NCI-H1092 treated with DMSO at 0.1 percent for 48 hours (cell line): ENCODE measurements at places on chromosomes 7 and 10.
A peak's percentile ranks its signal among the peaks of the same experiment; 100 is the strongest.

- DNase-seq: no peak
Observed at GRCh38 chr10:78332012-78332411, 298.3 kb downstream of the RPS24 start.

- DNase-seq: no peak
Observed at GRCh38 chr10:44979281-44980191, 927 bp upstream of the DEPP1 start.

GRCh38 chr7:148419856-148420832, 170.4 kb upstream of the C7orf33 start:
- DNase-seq: no peak

- no peak for DNase-seq
Observed at GRCh38 chr7:55070271-55070743, 51.5 kb downstream of the EGFR start.

DNA sequence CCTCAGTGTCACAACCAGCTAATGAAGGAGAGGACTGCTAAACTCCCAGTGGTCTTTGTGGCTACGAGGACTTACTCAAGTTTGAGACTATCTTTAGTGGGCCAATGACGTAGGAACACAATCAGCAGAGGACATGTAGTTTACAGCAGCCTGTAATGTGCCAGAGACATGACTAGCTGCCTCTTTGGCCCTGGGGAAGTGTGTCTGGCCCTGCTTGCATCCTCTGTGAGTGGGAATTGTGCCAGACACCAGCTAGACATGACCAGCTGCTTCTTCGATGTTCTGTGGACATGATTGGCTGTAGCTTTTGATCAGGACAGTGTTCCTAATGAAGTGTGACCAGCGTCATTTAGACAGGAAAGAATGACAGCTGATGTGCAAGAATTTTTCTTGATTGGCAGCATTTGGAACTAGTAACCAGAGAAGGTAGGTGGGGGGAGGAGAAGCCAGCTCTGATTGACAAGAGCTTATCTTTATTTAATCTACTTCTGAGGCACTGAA, 141.7 kb downstream of the AUTS2 start:
- peak; percentile 48 for DNase-seq

- DNase-seq: no peak
Observed at GRCh38 chr10:30792025-30792424, 162.5 kb upstream of the LYZL2 start.

DNA sequence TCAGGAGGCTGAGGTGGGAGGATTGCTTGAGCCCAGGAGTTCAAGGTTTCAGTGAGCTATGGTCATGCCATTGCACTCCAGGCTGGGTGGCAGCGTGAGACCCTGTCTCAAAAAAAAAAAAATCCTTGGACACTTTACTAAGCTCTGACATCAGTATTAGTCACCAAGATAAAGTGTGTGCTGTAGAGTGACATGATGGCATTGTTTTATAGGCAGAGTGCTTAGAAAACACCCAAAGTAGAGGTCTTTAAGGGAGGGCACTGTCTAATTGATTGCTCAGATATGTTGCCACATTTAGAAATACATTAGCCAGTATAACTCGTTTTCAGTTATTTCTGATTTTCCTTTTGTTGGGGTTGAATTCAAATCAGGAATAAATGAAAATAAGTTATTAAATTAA, 235.9 kb downstream of the REEP3 start:
- no peak for DNase-seq

DNA sequence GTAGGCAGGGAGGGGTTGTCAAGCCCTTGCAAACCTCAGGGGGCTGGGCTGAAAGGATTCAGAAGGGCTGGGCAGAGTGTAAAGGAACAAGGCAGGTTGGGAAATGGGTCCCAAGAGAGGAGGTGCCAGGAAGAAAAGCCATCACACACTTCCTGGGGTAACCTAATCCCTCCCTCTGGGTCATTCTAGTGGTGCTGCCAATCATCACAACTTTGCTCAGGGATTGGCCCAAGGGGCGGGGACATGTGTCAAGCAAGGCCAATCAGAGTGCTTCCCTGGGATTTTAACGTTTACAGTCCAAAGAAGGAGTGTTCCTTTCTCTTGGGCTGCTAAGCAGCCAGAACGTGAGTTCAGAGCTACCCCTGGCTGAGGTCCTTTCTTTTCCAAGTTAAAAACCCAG, 57.1 kb upstream of the NPTX2 start:
- DNase-seq: no peak

DNA sequence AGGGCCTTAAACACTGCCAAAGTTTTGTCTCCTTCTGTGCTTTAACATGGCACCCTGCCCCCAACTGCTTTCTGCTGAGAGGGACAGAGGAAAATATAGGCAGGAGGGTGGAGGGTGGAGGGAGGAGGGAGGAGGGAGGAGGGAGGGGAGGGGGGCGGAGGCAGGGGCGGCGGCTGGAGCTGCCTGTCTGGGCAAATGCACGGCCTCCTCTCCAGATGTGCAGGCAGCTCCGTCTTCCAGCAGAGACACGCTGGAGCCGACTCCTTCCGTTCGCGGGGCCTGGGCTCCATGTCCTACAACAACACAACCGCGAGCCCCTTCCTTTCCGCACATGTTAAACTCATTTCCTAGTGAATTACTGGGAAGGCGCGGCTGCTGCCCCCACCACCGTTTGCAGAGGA, 14.2 kb downstream of the EBF3 start:
- DNase-seq: no peak

GRCh38 chr7:17952387-17952786, 12.1 kb upstream of the SNX13 start:
- no peak for DNase-seq

DNA sequence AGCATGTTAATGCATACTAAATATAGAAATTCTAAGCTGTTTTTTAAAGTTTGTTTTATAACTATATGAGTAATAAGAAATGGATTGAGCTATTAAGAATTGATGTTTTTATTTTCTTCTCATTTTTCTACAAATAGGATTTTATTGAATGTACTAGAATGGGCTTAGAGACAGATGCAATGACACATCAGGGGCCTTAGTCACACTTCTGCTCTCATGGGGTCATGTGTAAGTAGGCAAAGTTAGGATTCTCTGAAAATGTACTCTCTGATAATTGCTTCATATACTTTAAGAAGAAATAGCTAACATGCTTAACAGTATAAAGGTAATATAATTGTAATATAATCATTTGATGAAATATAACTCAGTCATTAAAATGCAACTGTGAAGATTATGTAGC, 154.6 kb downstream of the ZNF438 start:
- DNase-seq: no peak

- no peak for DNase-seq
Observed at GRCh38 chr10:44242826-44243225, 142.1 kb downstream of the CXCL12 start.

DNA sequence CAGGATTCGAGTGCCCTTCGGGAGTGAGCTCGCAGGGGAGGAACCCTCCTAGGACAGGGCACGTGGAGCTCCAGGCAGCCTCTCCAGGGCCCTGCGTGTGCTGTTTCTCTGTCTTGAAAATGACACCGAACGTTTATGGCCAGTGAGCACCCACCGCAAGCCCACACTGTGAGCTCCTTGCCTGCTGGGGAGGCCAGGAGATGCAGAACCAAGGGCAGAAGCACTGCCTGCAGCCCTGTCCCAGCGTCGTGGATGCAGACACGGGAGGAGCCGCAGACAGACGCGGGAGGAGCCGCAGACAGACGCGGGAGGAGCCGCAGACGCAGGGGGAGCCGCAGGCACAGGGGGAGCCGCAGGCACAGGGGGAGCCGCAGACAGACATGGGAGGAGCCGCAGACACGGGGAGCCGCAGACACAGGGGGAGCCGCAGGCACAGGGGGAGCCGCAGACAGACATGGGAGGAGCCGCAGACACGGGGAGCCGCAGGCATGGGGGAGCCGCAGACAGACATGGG, 314.4 kb downstream of the PTPRN2 start:
- DNase-seq: no peak

DNA sequence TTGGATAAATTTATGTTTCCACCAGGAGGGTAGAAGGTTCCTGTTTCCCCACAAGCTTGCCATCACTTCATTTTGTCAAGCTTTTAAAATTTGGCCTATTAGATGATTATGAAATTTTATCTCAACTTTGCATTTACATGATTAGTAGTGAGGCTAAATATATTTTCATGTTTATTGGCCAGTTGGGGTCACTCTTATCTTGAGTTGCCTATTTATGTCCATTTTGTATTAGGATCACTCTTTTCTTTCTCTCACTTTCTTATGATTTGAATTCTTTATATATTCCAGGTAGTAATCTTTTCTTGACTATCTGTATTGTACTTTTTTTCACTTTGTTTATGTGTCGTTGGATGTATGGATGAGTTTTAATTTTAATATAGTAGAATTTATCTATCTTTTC, 218.6 kb upstream of the SLC26A5 start:
- peak; percentile 27 for DNase-seq

DNA sequence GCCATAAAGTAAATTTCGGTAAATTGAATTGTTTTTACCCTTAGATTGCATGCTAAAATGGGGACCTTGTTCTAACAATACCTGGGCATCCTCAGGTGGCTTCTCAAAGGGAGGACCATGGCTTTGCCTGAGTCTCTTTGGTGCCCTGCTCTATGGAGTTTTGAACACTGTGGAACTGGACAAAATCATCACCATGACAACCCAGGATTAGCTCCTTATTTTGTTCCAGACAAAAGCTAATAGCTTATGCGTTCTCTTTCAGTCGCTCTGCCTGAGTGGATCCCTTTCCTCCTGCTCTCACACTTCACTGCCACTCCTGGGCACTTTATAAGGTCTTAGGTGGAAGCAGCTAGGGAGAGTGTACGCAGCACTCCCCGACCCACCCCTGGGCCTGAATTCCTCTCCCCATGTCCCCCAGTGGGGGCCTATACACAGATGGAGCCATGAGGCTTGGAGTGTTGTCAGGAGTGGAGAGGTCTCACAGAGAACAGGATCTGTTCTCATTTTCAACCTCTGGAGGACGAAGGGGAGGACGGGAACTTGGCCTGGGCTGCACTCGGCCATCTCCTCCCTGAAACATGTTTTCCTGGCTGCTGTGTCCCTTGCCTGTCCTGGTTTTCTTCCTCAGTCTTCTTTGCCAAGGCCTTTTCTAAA, 19.0 kb downstream of the ADCYAP1R1 start:
- no peak for DNase-seq

DNA sequence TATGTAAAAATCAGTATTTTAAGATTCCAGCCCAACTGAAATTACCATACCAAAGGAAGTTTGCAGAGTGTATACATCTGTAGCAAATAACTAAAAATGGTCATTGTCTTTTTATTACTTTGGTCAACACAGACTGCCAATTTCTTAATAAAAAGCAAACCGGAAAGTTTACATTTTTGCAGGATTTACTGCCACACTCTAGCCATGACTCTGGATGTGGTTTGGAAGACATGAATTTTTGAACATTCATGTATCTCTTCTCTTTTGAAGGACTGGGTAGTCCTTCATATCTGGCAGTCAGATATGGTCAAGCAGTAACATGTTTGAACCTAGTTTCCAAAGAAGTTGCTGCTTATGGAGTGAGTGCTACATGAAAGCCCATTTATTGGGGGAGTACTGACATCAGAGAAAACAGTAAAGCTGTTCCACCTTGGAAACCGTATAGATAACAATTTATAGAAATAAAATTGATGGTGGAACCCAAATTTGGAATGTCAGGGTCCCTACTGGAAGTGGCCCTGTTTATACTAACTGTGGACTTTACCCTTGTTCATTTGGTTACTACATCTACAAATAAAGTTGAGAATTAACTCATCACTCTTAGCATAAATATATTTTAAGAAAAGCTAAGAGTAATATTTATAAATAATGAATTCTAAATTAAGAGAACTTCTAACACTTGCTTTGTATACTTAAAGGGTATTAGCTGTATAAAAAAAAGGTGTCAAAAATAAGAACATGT, 84.6 kb downstream of the ZMYND11 start:
- no peak for DNase-seq

DNA sequence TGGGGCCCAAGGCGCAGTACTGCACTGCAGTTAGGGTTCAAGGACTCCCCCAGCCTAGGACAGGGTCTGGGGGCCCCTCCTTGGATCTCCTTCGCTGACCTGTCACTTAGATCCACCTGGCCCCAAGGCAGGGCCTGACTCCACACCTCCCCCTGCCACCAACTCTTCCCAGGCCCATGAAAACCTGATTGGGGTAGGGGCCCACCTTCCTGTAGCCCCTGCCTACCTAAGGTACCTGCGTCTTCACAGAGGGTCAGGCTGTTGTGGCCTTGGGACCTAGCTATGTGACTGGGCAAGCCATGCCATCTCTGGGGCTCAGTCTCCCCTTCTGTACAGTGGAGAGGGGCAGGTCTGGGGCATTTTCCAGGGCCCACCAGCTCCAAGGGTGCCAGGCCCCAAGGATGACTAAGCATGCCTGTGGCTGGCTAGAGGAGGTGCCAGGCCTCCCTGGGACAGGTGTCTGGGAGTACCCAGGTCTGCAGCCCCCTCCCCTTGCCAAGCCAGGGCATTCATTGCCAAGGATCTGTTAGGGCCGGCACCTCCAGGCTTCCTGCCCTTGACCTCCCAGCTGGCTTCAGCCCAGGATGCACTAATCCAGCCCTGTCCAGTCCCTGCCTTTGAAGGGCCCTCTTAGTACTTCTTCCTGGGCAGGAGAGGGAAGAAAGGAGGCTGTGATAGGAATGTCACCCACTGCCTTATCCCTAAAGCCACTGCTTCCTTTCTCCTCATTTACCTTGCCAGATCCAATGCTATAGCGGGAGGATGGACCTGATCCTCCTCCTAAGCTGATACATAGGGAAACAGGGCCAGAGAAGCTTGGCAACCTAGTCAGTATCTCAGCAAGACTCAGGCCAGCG, 1.3 kb downstream of the LIMK1 start:
- DNase-seq: no peak

GRCh38 chr7:11313801-11314200, 340.1 kb downstream of the PHF14 start:
- no peak for DNase-seq

- no peak for DNase-seq
Observed at GRCh38 chr7:96792115-96792514, 82.5 kb upstream of the SEM1 start.

GRCh38 chr10:99996671-99997648, 12.8 kb downstream of the DNMBP start:
- no peak for DNase-seq
